Stimulated activated CD8-positive, alpha-beta memory T cell treated with anti-CD3 and anti-CD28 coated beads, Interleukin-7, amount 100 ng/mL, for 48 hours (primary cell): ENCODE measurements at places on chromosomes 5 and 9.

GRCh38 chr9:128838338-128838737, 8.7 kb upstream of the SPOUT1 start:
- DNase-seq = no peak

GRCh38 chr5:103800741-103801495, 238.3 kb upstream of the NUDT12 start:
- no peak for DNase-seq

- DNase-seq = no peak
Measured at GRCh38 chr5:42719034-42719433, 37.6 kb upstream of the CCDC152 start.

- DNase-seq = no peak
Measured at GRCh38 chr5:150272531-150272930, 17.0 kb downstream of the CAMK2A start.

- DNase-seq = no peak
Measured at GRCh38 chr9:103798620-103799019, 295.5 kb upstream of the SMC2 start.

- no peak for DNase-seq
Measured at GRCh38 chr5:158549311-158549710, 550.4 kb downstream of the EBF1 start.

- no peak for DNase-seq
Measured at GRCh38 chr5:78283802-78284201, 10.7 kb downstream of the AP3B1 start.

GRCh38 chr9:111037356-111037707, 938 bp downstream of the LPAR1 start:
- DNase-seq = no peak

GRCh38 chr5:177103523-177104253, 17.0 kb downstream of the FGFR4 start:
- DNase-seq = no peak

GRCh38 chr5:112245656-112246055, 173.4 kb downstream of the EPB41L4A start:
- DNase-seq = no peak

GRCh38 chr5:83470526-83471404, 779 bp upstream of the VCAN start:
- no peak for DNase-seq

DNA sequence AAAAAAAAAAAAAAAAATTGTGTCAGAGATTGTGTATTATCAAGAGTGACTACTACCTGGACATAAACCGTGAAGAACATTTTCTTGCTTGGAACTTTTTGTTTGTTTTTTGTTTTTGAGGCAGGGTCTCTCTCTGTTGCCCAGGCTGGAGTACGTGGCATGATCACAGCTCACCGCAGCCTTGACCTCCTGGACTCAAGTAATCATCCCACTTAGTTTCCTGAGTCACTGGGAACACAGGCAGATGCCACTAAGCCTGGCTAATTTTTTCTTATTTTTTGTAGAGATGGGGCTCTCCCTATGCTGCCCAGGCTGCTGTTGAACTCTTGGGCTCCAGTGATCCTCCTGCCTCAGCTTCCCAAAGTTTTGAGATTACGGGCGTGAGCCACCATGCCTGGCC, 25.8 kb downstream of the DCP2 start:
- no peak for DNase-seq

DNA sequence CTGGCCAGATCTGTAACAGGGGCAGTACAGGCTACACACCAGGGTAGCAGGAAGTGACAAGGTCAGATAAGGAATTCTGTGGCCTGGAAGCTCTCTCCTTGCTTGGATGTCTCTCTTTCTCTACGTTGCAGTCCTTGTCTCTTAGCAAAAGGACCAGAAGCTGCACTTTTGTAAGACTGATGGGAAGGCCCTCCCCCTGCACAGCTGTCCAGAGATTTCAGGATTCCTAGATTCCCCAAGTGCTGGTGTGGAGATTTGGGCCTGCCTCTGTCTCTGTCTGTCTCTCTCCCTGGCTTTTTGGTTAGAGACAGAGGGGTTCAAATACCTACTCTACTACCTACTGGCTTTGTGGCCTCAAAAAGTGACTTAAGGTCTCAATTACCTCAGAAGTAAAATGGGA, 10.0 kb upstream of the CNTFR start:
- DNase-seq = no peak

- DNase-seq = no peak
Measured at GRCh38 chr9:129375845-129376244, 197.8 kb upstream of the IER5L start.
